Activated T-helper 9 cell treated with anti-CD3 and anti-CD28 coated beads, Interleukin-2, amount 50 U/mL, for 16 hours (primary cell): ENCODE measurements at places on chromosomes 12 and 14.

GRCh38 chr12:113006206-113006605 is 27.9 kb downstream of the OAS2 start:
- no peak for DNase-seq

DNA sequence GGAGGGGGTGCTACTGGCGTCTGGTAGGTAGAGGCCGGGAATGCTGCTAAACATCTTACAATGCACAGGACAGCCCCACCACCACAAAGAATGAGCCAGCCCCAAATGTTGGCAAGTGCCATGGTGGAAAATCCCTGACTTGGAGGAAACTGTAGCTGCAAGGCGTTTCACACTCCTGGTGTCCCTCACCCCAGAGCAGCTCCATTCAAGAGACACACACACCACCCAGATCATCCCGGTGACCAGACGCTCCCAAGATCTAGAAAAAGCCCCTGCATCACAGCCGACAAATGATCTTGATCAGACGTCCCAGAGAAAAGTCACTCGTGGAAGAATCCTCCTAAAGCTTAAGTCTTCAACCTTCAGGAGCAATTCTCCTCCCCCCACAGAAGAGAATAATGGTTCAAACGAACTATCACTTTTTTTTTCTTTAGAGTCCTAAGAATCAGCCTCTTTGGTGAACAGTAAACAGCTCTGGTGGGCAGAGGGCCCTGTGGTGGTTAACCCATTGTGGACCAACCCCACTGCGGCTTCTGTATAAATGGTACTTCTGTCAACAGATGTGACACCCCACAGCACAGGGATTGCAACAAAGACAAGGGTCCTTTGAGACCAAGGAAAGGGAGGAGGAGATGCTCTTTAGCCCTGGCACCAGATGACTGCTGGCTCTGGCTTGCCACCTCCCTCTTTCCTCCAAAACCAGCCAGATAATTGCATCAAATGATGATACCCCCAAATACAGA is 2.7 kb downstream of the GLTP start:
- DNase-seq: no peak

DNA sequence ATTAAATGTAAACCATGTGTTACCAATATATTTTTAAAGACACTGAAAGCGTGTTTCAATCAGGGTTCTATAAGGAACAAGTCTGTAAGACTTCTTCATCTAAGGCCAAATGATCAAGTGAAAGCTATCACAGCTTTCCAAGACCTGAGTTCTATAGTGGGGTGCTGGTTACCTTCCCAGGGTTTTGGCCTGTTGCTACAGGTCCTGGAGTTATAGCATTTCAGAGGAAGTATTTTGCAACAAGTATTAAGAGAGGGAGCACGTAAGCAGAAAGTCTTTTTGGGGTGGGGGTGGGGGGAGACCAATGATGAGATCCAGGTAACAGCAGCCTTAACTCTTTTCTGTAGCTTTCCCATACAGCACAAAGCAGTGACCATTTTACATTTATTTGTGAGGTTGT is 43.8 kb downstream of the FOXN3 start:
- no peak for DNase-seq

DNA sequence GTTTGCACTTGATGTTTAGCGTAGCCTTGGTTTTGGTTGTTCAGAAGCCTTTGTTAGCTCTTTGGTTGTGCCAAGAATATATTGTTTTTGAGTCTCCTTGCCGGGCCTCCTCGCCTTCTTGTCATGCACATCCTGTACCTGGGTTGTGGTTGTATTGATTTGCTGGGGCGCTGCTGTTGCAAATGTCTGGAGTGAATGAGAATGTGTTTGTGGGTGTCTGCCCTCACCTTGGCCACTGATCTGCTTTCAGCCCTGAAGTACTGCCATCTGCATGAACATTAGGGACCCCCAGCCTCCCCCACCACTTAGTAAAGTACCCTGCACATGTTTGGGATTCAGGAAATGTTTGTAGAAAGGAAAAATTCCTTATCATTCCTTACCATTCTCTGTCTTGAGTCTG is 16.5 kb downstream of the PRKCH start:
- DNase-seq: peak; percentile 49

DNA sequence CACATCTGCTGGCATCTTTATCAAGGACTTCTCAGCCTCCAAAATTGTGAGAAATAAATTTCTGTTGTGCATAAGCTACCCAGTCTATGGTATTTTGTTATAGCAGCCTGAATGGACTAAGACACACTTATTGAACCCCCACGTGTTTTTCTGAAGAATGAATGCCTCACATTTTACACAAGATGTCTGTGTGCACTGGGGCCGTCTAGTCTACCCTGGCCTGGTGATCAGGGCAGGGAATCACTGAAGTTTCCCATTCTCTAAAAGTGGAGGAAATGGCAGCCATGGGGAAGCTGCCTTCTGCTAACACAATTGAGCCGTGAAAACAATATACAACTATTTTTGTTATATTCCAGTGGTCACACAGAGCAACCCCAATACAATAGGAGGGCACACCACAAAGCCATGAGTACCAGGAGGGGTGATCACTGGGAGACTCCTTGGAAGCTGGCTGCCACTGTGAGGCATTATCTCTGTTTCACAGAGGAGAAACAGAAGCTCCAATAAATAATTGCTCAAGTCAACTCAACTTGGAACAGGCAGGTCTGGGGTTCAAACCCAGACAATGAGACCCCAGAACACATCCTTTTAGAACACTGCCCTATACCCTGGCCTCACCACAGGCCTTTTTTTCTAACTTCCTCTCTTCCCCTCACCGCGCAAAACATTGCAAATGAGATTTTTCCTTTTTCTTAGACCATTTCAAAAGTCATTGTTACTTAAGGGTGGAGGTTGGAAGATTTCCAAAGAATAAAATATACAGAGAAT is 18.3 kb upstream of the LTA4H start:
- DNase-seq: no peak

- no peak for DNase-seq
Measured at GRCh38 chr12:105610459-105610858, 280.0 kb downstream of the C12orf75 start.

DNA sequence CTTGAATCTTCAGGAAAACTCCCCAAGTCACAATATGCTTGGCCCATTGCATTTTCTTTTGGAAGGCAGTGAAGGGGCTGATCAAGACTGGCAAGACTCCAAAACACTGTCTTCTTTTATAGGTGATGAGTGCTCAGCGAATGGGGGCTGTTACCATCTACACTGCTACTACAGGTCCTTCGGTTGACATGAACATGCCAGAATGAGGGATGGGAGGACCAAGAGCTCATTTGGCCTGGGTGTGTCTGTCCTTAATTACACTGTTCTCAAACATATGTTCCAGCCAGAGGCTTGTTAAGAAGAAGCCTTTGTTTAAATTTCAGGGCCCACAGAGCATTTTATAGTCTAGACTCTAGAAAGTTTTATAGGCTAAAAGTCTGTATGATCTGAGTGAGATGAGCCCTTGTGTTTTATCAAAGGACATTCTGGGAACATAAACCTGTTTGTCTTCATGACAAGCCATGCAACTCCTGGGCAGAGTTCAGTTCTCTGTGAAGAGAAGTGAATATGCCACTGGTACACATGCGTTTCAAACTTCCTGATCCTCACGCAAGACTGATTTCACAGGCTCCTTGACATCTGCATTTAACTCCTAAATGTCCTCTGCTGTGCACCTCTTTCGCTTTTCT is 4.7 kb upstream of the FAM234B start:
- DNase-seq: no peak

DNA sequence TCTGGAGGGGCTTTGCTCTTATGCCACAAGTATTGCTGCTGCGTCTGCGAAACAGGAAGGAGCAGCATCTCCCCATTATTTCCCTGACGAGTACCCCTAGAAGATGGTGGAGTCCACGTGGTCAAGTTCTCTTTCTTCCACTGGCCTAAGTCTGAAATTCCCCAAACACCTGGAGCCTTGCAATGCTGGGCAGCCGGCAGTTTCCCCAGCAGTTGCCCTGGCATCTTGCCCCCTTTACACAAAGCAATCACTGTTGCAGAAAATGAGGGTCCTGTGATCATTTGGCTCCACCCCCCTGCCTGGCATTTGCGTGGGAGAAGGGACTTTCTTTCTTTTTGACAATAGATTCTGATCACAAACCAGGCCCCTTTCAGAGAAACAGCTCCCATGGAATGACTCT is 56.9 kb downstream of the FOS start:
- DNase-seq: no peak

DNA sequence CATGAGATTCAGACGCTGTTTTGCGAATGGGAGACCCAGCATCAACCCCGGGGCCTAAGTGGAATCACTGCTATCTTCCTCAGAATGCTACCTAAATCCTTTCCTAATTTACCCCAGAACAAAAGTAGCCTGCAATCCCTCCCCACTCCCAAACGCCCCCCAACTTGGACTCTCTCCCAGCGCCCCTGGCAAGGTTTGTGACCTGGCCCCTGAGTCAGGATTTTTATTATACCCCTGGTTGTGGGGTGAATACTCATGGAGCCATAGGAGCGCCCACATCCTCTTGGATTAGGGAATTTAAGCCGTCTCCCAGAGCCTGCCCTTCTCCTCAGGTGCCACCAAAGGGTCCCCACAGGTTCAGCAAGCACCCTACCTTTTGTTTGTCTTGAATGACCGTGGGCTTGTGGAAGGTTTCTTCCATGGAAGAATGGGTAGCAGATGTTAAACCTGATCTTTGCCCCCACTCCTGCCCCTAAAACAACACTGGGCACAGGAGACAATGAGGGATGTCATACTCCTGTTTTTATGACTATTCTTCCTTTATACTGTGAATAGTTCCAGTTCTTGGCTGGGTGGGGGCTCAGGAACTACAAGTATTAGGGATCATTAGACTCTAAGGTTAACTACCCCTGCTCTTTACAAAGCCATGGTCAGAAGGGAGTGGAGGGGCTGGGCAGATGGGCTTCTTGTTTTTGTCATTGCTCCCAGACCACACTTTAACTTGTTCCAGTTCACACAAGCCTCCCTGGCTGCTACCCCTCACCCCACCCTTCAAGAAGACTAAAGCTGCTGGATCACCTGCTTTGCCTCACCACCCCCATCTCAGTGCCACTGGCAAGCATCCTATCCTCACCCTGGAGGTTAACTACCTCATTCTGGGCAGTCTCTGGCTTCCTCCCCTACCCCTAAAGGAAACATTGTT is 630 bp downstream of the MYL6B start:
- no peak for DNase-seq

DNA sequence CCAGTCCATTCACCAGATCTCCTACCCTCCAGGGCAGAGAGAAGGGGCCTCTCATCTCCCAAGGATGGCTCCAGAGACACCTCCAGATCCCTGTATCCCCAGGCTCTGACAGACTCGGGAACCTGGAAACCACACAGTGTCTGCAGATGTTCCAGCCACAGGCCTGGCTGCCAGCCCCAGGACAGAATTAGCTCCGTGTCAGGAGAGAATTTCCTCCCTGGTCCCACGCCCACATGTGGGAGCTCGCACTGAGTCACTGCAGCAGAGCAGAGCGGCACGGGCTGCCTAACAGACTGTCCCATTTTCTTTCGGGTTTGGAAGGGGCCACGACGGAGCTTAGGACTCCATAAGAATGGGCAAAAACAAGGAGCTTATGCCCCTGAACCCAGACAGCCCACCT is 33.6 kb downstream of the CMKLR1 start:
- DNase-seq: no peak

DNA sequence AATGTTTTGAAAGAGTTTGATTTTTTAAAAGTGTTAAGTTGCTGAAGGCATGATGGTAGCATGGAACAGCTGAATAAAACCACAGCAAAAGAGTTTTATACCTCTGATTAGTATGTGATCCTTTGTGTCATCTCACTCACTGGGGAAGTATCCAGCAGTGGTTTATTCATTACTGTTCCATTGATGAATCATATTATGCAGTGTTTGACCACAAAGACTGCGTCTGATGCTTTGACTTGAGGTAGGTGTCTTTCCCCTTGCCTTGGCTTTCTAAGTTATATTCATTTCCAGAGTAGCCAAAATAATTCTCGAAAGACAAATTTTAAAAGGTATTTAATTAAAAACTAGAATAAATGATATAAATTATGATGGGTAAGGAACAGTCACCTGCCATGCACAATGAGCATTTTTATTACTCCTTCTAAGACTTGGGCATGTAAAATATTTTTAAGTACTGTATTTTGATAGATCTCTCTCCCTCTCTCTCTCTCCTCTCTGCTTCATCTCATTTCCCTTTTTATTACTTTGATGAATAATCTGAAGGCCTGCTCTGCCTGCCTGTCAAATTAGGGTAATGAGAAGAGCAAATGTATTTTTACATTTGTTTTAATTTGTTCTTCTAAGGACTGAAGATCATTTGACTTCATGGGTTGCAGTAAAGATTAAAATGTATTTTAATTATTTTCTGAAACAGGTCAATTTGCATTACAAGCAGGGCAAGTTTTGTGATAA is 164.9 kb downstream of the NAV3 start:
- DNase-seq: no peak

- no peak for DNase-seq
Measured at GRCh38 chr12:29208936-29209701, 60.0 kb downstream of the FAR2 start.

GRCh38 chr14:43198465-43198864 is 1308.6 kb downstream of the FSCB start:
- DNase-seq: no peak

GRCh38 chr12:41011939-41012338 is 176.2 kb upstream of the PDZRN4 start:
- DNase-seq: no peak

- no peak for DNase-seq
Measured at GRCh38 chr14:68574461-68574860, 218.4 kb downstream of the ZFP36L1 start.

DNA sequence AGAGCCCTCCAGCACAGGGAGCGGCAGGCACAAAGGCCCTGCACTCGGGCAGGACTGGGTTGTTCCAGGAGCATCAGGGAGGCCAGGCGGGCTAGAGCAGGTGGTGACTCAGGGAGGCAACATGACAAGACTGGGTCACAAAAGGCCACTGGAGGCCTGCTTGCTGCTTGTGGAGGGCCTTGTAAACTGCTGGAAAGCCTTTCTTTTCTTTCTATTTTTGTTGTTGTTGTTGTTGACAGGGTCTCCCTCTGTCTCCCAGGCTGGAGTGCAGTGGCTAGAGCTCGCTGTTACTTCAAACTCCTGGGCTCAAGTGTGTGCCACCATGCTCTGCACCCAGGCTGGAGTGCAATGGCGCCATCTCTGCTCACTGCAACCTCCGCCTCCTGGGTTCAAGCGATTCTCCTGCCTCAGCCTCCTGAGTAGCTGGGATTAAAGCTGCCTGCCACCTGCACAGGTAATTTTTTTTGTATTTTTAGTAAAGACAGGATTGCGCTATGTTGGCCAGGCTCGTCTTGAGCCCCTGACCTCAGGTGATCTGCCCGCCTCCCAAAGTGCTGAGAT is 11.8 kb upstream of the RCOR1 start:
- no peak for DNase-seq

DNA sequence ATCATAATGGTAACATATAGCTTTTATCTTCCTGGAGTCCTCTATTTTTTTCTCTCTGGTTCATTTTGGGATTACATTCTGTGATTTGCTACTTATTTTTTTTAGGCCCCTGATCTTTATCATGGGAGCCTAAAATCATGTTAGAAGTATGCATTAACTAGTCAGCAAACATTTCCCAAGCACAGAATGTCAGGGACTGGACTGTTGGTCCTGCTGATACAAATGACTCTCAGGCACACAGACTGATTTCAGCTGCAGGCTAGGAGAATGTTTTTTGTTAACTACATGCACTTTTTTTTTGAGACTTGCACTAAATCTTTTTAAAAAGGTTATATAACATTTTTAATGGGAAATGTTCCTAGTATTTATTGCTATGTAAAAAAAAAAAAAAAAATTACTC is 131.1 kb downstream of the ACSS3 start:
- no peak for DNase-seq
